ENCODE measurements at places on chromosomes 16 and 17.

- DNase-seq: no peak
Observed at GRCh38 chr16:1816396-1817275, 10.0 kb downstream of the HAGH start.

DNA sequence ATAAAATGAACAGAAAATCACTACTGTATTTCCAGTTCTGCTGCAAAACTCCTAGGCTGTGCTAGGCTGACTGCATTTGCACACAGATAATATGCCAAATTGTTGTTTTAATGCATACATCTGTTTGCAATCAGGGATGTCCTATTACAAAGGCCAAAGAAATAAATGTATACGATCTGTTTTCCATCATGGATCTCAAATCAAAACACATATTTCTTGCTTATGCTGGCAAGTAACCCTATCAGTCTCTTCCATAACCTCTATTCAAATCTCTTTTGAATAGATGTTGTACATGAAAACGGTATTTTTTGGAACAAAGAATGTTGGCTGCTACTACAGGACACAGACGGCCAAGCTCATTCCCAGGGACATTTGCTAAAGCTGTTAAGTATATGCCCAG, 56.6 kb downstream of the DUSP14 start:
- DNase-seq: no peak

DNA sequence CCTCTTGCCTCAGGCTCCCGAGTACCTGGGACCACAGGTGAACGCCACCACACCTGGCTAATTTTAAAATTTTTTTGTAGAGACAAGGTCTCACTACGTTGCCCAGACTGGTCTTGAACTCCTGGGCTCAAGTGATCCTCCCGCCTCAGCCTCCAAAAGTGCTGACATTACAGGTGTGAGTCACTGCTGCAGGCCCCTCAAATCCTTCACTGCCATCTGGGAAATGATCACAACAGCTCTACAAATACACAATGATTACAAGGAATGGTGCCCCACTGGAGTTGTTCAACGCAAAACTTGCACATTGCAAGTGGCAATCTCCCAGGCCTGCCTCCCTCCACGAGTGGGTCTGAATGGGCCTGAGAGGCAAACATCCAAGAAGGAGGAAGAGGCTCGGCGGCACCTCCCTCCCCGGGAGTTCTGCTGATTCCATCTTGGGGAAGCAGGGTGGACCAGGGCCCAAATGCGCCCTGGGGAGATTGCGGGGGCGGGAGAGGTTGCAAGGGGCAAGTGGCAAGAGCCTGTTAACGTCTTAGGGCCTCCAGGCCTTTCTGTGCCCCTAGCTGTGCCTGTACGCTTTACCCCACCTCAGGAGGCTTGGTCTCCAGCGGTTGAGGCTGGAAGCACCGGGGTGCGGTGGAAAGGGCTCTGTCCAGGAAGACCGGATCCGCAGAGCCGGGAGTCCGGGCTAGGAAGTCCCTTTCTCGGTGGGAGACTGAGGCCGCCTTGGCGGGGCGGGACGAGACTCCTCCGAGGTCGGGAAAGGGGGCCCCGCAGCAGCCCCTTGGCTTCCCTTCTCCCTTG, 656 bp upstream of the IGFBP4 start:
- no peak for DNase-seq

GRCh38 chr16:83781-84615, 6.0 kb downstream of the MPG start:
- no peak for DNase-seq

DNA sequence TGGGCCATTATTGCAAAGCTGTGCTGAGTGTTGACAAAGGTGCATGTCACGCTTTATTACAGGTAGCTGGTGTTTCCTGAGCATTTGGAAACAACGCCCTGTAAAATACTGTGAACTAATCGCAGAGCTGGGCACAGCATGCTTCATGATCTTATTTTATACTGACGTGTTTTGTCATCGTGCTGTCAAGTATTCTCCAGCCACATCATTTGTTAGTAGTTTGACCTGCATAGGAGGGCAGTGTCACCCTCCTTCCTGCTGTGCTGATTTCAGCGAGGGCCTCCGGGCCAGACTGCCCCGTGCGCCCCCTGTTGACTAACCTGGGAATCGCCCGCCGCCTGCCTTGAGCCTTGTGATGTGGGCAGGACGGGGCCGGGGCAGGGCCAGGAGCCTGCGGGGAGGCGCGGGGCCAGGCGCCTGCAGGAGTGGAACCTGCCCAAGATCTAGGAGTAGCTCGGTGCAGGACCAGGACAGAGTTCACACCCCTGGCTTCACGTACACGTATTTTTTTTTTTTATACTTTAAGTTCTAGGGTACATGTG, 820.7 kb downstream of the KCNJ18 start:
- DNase-seq: no peak

- no peak for DNase-seq
Observed at GRCh38 chr16:4351880-4352279, 759 bp upstream of the PAM16 start.

- no peak for DNase-seq
Observed at GRCh38 chr16:67989322-67990017, 9.2 kb upstream of the DPEP3 start.

DNA sequence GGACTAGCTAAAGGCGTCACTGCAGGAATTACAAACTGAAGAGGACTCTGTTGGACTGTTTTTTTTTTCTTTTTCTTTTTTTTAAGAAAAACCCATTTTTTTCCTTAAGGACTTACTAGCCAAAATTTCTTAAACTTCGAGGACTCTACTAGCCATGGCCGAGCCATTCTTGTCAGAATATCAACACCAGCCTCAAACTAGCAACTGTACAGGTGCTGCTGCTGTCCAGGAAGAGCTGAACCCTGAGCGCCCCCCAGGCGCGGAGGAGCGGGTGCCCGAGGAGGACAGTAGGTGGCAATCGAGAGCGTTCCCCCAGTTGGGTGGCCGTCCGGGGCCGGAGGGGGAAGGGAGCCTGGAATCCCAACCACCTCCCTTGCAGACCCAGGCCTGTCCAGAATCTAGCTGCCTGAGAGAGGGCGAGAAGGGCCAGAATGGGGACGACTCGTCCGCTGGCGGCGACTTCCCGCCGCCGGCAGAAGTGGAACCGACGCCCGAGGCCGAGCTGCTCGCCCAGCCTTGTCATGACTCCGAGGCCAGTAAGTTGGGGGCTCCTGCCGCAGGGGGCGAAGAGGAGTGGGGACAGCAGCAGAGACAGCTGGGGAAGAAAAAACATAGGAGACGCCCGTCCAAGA, 878 bp downstream of the HEXIM1 start:
- DNase-seq: peak; percentile 77

DNA sequence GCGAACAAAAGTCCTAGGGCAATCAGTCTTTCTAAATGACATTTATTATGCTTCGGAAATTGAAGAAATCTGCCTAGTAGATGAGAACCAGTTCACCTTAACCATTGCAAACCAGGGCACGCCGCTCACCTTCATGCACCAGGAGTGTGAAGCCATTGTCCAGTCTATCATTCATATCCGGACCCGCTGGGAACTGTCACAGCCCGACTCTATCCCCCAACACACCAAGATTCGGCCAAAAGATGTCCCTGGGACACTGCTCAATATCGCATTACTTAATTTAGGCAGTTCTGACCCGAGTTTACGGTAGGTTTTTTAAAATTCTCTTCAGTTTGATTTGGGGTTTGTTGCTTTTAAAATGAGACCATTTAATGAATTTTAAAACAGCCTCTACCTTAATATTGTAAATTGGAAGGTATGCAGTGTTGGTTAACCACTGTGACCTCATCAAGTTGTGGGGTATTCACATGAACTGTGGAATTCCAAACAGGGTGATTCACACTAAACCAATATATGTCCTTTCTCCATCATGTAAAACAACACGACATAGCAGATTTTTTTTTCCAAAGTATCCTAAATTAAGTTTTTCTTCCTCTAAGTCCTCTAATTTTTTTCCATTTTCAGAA, 6.2 kb upstream of the EVI2A start:
- DNase-seq: no peak

DNA sequence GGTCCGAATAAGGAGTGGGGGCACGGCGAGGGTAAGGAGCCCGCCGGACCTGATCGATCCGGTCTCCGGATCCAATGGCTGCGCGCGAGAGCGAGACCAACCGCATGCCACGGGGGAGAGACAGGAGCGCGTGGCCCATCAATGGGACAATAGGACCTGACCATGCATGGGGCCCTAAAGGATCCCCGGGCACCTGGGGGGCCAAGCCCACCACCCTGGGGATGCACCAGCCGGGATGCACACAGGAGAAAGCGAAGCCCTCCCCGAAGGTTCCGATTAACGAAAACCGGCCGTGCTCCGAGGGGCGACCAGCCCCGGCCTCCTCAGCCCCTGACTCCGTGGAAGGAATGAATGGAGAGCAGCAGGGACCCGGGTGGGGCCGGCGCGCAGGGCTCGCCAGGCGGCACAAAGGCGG, 525 bp downstream of the JPT1 start:
- no peak for DNase-seq

DNA sequence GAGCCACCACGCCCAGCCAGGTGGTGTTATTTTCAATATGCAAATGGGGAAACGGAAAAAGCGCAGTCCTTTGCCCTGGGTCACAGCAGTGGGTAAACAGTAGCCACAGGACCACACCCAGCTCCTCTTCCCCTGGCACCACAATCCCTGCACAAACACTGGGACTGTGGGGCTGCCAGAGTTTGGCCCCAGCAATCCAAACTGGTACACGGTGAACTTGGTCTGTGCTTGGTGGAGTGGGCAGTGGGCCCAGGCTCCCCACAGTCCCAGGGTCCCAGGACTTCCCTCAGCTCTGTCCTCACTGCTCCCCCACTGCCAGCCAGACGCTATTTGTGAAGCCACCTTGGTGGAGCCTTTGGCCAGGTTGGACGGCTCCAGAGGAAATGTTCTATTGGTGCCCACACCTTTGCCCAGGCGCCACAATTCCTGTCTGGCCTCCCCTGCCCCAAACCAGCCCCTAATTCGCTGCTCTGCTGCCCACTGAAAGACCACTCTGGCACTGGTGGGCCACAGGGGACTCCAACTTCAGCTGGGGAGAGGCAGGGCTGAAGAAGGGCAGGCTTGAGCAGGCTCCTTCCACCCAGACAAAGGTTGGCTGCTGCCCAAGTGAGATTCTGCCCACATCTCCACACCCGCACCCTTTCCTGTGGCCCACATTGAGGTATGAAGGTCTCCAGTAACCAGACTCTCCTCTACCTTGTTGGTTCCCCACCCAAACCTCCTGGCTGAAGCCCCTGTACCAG, 2.1 kb downstream of the CHAD start:
- DNase-seq: no peak

GRCh38 chr16:27677263-27677662, 127.3 kb downstream of the KATNIP start:
- DNase-seq: no peak

GRCh38 chr17:56739776-56740175, 93.9 kb downstream of the C17orf67 start:
- no peak for DNase-seq

- DNase-seq: no peak
Observed at GRCh38 chr17:49104511-49105074, 28.0 kb upstream of the B4GALNT2 start.

GRCh38 chr17:13419676-13420075, 182.1 kb downstream of the HS3ST3A1 start:
- DNase-seq: no peak

- DNase-seq: no peak
Observed at GRCh38 chr16:58510776-58511628, 4.3 kb upstream of the SETD6 start.

DNA sequence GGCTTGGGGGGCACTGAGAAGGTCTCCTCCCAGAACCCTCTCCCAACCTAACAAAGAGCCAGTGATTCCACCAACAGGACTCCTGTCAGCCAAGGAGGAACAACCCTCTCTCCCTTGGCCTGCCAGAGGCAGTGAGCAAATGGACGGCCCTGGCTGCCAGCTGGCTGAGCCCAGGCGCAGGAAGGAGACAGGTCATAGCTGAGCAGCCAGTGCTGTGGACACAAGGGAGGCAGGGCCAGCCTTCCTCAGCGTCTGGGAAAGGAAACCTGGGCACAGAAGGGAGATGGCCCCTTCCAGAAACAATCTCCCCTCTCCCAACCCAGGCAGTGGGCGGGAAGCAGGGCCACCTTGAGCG, 2.1 kb downstream of the MPO start:
- DNase-seq: no peak

DNA sequence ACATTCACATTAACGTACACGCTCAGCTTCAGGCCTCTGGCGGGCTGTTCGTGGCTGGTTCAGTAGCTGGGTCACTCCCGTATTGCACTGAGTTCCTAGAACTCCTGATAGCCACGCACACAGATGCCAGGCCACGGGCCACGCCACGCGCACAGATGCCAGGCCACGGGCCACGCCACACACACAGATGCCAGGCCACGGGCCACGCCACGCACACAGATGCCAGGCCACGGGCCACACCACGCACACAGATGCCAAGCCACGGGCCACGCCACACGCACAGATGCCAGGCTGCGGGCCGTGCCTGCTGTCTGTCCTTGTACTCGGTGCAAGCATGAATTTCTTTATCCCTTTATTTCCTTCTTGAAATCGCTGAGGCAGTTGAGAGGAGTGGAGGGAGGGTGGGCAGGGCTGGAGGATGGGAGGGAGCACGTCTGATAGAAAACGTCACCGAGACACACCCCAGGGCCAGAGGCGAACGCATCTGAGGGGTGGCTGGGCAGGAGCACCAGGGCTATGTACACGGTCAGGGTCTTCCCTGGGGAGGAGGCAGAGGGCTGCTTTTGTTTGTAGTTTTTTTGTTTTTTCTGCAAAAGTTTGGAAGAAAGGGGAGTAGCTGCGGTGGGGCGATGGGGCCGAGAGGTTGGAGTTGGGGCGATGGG, 8.6 kb upstream of the PABPN1L start:
- DNase-seq: no peak

DNA sequence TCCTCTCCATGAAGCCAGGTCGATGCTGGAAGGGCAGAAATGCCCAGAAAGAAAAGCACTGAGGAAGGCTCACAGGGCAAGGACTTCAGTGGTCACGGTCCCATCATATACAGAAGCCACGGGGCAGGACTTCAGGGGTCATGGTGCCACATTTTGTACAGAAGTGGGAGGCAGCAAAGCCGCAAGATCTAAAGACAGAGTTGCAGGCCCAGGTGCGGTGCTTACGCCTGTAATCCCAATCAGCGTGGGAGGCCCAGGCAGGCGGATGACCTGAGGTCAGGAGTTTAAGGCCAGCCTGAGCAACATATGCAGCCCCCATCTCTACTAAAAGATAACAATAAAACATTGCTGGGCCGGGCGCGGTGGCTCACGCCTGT, 96.0 kb downstream of the NXN start:
- DNase-seq: no peak

GRCh38 chr17:80065478-80066170, 29.2 kb downstream of the CCDC40 start:
- DNase-seq: no peak

Measured in NCI-H2227 treated with DMSO at 0.1 percent for 48 hours (cell line).